ENCODE measurements at places on chromosomes 6 and 20. TPM values are rescaled to one million over a fixed set of nuclear protein-coding genes. Genes with fewer than 3 reads are reported as not detected.

PGC gene
- 1,172 TPM for total RNA-seq

GRCh38 chr6:167687116-167687725, 139.5 kb upstream of the AFDN start:
- DNase-seq, result no peak

PHACTR1 gene
- total RNA-seq, result 6.4 TPM

GRCh38 chr6:54525731-54526130, 217.5 kb downstream of the TINAG start:
- DNase-seq, result no peak
